ENCODE measurements at places on chromosomes 2 and 18. TPM values are rescaled to one million over a fixed set of nuclear protein-coding genes. Genes with fewer than 3 reads are reported as not detected.
A peak's percentile ranks its signal among the peaks of the same experiment; 100 is the strongest.

The SLC19A3 gene
- total RNA-seq, result 1.6 TPM

DNA sequence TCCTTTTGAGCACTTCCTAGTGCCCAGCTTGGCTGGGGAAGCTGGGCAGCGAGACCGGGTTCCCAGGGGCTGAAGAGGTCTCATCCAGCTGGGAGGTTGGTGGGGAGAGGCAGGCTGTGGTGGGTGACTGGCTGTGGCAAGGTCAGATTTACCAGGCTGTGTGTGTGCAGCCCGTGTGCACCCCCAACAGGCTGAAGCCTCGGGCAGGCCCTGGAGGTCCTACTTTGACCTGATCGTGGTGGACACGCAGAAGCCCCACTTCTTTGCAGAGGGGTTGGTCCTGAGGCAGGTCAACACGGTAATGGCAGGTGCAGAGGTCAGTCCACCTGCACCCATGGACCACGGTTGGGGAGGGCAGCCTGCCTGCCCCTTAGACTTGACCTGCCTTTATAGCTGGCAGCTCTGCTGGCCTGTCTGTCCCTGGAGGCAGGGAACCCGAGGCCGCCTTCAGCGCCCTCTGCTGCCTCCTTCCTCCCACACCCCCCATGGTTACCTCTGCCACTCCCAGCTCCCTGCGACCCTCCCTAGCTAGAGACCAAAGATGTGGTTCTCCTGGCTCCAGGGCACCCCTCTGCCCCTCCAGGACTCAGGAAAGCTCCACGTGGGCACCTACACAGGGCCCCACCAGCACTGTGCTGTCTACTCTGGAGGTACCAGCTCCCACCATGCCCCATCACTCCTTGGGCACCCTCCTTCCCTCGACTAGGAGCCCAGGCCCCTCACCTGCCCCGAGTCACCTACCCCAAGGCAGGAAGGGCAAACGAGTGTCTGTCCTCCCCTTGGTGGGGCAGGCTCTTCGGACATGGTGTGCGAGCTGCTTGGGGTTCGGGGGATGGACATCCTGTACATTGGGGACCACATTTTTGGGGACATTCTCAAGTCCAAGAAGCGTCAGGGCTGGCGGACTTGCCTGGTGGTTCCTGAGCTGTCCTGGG is 4.0 kb downstream of the NT5DC4 start:
- DNase-seq, result peak; percentile 47

GRCh38 chr18:28032177-28032576 is 144.8 kb downstream of the CDH2 start:
- DNase-seq, result no peak

DNA sequence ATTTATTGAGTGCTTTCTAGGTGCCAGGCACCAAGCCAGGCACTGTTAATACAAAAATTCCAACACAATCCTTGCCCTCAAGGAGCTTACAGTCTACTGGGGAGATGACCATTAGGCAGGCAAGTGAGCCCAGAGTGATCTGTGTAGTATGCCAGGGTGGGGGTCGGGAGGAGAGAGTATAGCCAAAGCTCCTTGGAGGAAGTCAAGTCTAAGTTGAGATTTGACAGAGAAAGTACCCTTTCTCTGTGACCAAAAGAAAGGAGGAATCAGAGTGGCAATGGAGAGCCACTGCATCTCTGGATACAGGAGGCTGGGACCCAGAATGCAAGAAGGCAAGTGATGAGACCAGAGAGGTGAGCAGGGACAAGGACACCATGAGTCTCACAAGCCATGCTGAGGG is 7.5 kb downstream of the ANKRD53 start:
- DNase-seq, result no peak

GRCh38 chr18:43757273-43757672 is 480.0 kb upstream of the SYT4 start:
- no peak for DNase-seq

- DNase-seq, result no peak
These were observed 42.1 kb downstream of the CRACDL start for GRCh38 chr2:98893911-98894321.

GRCh38 chr2:134386310-134386709 is 132.4 kb downstream of the MGAT5 start:
- DNase-seq, result no peak

DNA sequence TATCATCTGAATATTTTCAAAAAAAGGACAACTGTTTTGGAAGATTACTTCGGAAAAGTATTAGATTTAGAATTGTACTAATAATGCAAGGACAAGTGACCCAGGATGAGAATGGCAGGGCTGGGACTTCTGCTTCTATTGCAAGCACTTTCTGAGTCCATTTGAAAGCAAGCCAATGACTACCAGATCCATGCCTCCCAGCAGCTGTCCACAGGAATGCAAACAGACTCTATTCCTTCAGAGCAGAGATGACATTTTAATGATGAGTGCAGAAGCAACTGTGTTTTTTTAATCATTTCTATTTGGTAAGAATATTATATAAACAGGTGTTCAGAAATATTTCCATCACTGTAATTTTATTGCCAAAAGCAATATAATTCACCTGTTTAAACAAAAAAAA is 456.7 kb downstream of the SOX11 start:
- DNase-seq, result no peak

DNA sequence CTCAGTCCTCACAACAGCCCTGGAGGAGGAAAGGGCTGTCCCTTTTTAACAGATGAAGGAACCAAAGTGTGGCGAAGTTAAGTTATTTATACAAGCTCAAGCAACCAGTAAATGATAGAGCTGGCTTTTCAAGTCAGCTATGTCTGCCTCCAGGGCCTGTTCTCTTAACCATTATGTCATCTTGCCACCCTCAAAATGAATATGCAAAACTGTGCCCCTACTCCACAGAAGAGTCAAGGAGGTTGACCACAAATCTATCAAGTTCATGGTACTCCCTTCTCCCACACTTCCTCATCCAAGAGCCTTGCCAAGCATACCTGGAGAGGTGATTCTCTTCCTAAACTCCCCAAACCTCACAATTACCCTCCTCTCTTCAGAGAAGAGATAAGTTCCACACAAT is 37.3 kb upstream of the CREB1 start:
- DNase-seq, result no peak

The UGT1A8 gene
- total RNA-seq, result 2.2 TPM

The DNAH6 gene
- not detected for total RNA-seq

DNA sequence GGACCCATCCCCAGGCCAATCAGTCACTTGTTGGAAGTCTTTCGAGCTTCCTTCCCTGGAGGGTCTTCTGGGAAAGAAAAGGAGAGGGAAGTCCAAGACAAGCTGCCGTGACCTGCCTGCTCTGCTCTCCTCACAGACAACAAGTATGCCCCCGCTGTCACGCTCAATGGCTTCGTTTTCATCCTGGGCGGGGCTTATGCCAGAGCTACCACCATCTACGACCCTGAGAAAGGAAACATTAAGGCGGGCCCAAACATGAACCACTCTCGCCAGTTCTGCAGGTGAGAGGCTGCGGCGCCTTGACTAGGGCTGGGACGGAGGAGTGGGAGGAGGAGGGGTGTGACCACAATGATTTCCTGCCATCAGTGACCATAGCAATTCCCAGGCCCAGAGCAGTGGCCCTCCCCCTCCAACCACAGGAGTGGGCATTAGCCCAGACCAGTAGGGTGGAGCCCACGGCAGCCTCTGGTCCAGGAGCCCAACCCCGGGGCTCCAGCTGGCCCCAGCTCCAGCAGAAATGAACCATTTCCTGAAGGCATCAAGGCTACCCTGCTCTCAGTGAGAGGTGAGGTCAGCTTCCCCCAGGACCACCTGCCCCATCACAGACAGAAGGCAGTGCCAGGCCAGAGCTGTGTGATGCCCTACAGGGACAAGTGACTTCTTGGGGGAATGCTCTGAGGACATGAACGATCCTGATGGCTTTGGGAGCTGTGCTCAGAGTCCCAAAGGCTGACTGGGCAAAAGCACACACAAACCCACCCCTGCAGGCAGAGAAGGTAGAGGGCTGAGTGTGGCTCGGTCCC is 223.1 kb downstream of the ATAD2B start:
- DNase-seq, result no peak

- DNase-seq, result no peak
These were observed 43.0 kb downstream of the CAPN13 start for GRCh38 chr2:30764021-30764800.

DNA sequence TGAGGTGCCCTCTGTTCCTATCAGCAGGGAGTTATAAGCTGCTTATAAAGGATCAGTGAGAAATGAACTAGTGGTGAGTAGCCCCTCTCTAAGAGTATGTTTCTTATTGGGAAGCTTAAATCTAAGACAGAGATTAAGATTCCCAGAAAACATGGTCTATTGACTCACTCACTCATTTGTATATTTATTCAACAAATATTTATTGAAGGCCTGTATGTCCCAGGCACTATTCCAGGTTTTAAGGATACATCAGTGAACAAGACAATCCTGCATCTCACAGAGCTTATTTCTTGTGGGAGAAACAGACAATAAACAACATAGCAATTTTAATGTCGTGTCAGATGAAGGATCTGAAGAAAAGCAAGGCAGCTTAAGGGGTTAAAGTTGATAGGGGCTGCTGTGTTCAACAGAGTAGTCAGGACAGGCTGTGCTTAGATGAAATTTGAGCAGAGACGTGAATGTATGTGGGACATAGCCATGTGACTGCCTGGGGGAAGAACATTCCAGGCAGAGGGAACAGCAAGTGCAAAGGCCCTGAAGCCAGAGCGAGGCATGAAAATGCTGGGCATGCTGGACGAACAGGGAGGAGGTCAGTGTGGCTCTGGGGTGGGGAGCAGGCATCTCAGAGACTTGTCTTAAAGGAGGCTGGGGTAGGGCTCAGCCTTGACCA is 14.8 kb upstream of the PSD4 start:
- DNase-seq, result no peak

The HOXD12 gene
- total RNA-seq, result not detected

GRCh38 chr18:37502036-37502435 is 63.6 kb downstream of the CELF4 start:
- no peak for DNase-seq

- DNase-seq, result no peak
These were observed 226.9 kb upstream of the SMIM21 start for GRCh38 chr18:75654386-75654785.

GRCh38 chr2:170647741-170648436 is 67.2 kb upstream of the SP5 start:
- no peak for DNase-seq

All from MG63 (cell line).